ENCODE measurements at places on chromosomes 5 and 9.

GRCh38 chr9:120918931-120919842, 7.4 kb downstream of the TRAF1 start:
- no peak for DNase-seq

- no peak for DNase-seq
Measured at GRCh38 chr5:79471556-79471955, 42.4 kb downstream of the HOMER1 start.

GRCh38 chr9:97660847-97661246, 27.2 kb downstream of the NCBP1 start:
- no peak for DNase-seq

DNA sequence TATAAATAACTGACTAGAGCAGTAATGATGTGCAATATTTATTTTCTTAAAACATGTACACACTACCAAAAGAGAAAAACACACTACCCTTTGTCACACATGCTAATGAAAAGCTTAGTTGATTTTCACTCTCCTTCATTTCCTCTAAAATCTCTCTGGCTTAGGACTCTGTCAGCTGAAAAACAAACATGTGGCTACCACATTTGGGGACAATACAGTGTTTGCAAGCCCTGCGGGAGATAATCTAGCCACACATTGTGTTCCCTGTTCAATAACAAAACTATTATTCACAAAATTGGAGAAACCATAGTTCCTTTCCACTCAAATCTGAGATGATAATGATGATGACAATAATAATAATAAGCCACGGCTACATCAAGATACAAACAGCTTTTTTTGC, 3.5 kb upstream of the LOX start:
- no peak for DNase-seq

GRCh38 chr5:122753500-122753899, 21.4 kb upstream of the SNX2 start:
- no peak for DNase-seq

- peak; percentile 66 for DNase-seq
Measured at GRCh38 chr9:27549196-27549755, 19.7 kb upstream of the MOB3B start.

- DNase-seq, result no peak
Measured at GRCh38 chr5:68872088-68872839, 221.6 kb upstream of the SLC30A5 start.

DNA sequence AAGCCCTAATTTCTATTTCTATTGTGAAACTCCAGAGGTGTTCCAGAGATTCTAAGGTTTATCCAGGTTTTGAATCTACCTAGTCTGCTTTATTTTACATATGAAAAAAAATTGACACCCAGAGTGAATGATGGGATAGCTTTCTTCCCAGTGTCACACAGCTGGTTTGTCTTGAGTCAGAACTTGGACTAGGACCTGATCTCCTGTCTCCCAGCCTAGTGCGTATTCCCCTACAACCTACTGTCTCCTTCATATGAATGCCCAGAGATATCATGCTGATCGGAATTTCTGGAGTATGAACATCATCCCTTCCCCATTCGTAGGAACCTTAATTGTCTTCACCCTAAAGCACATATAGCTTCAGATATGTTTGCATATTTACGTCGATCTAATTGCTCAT, 524.2 kb downstream of the SPATA31D1 start:
- DNase-seq, result no peak

GRCh38 chr9:135791431-135792267, 89.7 kb downstream of the KCNT1 start:
- DNase-seq, result no peak

- no peak for DNase-seq
Measured at GRCh38 chr9:78112406-78112805, 80.8 kb upstream of the GNAQ start.

DNA sequence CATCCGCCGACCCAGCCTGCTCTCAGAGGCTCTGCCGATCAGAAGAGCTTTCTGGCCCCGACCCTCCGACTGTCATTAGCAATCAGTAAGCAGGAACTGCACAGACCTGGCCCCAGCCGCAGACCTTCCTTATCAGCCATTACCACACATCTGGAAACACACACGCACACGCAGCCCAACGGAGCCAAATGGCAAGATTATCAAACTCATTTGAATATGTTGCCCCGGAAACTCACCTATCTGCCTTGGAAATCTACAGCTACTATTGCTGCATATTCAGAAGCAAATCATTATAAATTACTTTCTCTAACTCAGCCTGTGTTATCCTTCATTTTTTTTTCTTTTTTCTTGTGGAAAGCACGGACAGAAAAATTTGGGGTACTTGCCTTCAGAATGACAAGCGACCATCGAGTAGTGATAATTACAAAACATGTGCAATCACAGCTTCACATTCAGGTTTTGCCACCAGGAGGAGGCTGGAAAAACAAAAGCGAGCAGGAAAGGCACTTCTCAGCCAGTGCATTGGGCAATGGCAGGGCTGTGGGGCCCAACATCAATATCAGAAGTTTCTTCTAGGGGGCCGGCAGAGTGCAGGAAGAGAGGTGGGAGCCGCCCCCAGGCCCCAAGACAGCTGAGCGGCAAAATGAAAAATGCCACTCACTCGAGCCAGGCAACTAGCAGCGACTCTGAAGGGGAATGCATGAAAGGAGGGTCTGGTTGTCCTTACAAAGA, 122.3 kb downstream of the VAV2 start:
- no peak for DNase-seq

- no peak for DNase-seq
Measured at GRCh38 chr5:153546566-153546965, 56.1 kb downstream of the GRIA1 start.

GRCh38 chr5:98805070-98805469, 31.6 kb downstream of the RGMB start:
- DNase-seq, result no peak

- DNase-seq, result no peak
Measured at GRCh38 chr9:95511616-95511931, 5.2 kb downstream of the PTCH1 start.

DNA sequence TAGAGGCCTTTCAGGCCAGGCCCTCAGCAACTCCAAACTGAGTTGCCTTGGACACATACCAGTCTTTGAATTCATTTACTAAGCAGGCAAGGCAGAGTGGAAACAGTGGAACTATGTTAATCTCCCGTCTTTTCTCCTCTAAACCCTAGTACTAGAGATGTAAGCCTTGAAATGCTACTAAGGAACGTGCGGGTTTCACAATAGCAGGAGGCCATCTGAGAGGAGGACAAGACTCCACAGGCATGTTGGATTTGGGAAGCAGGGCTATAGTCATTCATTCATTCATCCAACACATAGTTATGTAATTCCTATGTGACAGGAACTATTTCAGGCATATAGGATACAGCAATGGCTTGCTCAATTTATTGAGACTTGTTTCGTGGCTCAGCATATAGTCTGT, 3.3 kb upstream of the OCLN start:
- no peak for DNase-seq

DNA sequence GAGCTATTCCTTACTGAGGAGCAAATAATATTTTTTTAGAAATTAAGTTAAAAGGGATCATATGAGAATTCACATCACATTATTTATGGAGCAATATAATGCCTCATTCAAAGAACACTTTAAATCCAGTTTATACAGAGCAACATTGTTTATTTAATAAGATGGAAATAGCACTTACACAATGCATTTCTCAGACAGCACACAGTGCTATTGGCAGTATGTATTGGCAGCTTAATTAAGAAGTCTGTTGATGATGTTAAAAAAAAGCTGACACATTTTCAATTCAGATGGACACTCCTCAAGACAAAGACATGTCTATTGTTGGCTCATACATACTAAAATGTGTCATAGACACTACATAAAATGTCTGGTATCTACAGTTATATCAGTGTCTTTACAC, 171.3 kb downstream of the NR2F1-AS1 start:
- no peak for DNase-seq

GRCh38 chr9:93930070-93930469, 25.1 kb downstream of the BARX1 start:
- no peak for DNase-seq

DNA sequence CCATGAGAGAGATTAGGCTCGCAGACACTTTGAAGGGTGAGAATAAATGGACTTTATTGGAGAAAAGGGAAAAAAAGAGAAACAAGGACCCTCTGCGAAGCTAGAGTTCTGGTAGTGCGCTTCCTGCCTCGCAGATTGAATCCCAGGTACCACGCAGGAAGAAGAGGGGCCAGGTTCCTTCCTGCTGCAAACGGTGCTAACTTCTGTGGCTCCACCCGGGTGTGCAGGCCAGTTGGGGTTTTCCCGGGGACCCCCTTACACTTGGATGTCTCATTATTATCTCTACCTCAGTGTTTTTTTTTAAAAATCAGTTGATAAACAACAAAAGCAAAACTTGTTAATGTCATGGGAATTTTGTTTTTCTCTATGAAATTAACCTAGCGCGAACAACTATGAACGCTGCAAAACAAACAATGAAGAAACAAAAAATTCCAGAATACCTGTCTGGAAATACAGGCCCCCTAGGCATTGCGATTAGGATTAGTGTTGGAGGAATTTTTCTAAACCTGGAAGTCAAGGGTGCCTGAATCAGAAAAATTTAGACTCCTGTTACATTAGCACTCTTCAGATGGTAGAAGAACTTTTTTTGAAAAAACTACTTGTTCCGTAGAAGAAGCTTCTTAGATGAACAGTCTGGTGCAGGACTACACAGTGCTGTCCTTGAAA, 414.5 kb downstream of the MAN2A1 start:
- no peak for DNase-seq

DNA sequence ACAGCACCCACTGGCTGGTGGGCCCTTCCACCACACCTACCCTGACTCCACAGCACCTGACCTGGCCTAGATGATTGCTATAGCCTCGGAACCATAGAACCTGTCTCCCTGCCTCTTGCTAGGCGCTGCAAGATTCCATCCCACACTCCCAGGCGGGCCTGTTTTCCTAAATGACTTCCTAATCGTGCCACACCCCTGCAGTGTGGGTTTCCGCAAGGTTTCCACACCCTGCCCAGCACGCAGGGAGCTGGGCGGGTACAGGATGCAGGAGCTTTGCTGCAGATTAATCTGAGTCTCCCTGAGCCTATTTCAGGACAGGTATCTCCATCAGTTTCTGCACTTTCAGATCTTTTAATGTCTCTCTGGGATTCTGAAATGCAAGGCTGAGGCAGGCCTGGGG, 62.9 kb downstream of the SHB start:
- DNase-seq, result no peak

- DNase-seq, result no peak
Measured at GRCh38 chr5:128870373-128870772, 94.9 kb upstream of the SLC27A6 start.

GRCh38 chr5:147397616-147398015, 112.3 kb downstream of the DPYSL3 start:
- DNase-seq, result no peak

DNA sequence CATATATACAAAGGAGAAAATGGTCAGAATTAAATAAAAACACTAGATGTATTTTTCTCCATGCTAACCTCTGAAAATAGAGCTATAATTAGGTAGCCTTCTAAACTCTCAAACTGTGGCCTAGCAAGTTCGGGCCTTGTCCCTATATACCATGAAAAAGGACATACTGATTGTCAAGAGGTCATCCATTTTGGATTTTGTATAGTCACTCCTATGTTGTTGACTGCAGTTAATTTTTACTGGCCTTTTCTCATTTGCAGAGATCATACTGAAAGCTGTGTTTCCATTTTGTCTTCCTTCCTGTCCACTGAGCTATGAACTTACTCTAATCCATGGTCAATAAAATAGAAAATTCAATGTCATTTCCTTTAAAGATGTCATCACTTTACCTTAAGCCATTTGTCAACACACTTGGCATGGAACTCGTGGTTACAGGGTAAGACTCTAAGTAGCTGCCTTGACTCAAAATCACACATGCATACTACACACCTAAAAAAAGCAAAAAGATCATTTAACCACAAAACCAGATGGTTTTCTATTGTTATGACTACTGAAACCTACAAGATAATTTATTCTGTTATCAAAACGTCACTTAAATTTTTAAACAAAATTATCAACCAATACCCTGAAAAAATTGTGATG, 58.0 kb downstream of the RNF38 start:
- no peak for DNase-seq

- no peak for DNase-seq
Measured at GRCh38 chr9:108980893-108981292, 32.4 kb downstream of the CTNNAL1 start.

GRCh38 chr9:95989297-95989696, 113.8 kb downstream of the ERCC6L2 start:
- no peak for DNase-seq

GRCh38 chr9:129184596-129185122, 6.6 kb upstream of the IER5L start:
- DNase-seq, result no peak

DNA sequence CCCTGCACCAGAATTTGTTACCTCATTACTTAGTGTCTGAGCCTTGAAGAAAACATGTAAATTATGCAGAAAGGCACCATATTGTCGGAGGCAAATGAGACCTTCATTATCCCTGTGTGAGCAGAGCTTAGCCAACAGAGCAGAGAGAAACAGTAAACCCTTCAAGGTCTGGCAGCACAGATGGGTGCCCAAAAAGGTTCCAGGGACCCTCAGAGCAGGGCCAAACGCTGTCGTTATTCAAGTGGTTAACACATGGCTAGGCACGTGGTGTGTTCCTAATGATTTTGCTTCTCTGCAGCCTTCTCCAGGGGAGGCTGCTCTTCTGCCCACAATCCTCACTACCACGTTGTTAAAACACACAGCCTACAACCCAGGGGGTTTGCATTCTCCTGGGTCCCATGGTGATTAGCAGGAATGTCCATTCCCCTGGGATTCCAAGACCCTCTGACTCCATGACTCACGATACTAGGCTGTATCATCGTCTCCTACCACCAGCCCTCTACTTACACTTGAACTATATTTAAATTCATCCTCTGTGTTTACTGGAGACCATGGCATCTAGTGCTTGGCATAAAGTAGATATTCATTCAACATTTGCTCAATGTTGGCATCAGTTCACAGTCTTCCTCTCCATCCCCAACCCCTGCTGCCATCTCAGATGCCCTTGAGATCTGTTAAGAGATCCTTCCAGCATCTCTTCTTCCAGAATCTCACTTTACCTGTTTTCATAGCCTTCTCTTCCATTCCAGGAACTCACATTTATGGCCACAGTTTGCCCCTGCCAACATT, 174.5 kb upstream of the RAD23B start:
- DNase-seq, result no peak

GRCh38 chr9:7392148-7392547, 407.4 kb downstream of the DMAC1 start:
- DNase-seq, result no peak

GRCh38 chr9:112296929-112297328, 36.5 kb downstream of the PTBP3 start:
- DNase-seq, result no peak

DNA sequence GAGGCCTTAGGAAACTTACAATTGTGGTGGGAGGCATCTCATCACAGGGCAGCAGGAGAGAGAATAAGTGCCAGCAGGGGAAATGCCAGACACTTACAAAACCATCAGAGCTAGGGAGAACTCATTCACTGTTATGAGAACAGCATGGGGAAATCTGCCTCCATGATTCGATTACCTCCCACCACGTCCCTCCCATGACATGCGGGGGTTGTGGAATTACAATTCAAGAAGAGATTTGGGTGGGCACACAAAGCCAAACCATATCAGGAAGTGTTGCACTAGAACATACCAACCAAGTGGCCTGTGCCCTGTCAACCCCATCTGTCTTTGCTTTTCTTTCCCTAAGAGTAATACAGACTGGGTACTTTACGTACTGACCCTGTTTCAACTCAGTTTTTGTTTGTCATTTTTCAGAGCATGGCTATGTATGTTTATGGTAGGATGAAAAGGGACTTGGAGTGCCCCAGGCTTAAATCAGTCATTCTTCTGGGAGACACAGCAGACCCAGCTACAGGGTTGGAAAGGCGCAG, 58.3 kb upstream of the TGFBR1 start:
- no peak for DNase-seq

Measured in putamen (tissue), 1 donor.